ENCODE measurements at places on chromosomes 16 and 17.

- no peak for DNase-seq
Measured at GRCh38 chr17:40520991-40521453, 19.6 kb upstream of the TNS4 start.

GRCh38 chr17:49441578-49441977 is 26.9 kb upstream of the PHB1 start:
- no peak for DNase-seq

DNA sequence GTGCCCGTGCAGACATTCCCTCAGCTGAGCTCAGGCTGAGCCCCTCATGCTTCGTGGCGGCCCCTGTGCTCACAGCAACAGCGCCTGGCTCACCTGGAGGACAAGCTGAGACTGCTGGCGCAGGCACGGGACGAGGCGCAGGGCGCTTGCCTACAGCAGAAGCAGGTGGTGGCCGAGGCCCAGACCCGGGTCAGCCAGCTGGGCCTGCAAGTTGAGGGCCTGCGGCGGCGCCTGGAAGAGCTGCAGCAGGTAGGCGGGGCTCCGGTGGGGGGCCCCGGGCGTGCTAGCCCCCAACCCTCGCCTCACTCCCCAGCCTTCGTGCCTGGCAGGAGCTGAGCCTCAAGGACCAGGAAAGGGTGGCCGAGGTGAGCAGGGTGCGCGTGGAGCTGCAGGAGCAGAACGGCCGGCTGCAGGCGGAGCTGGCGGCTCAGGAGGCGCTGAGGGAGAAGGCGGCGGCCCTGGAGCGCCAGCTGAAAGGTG is 1.4 kb upstream of the RAC3 start:
- no peak for DNase-seq

DNA sequence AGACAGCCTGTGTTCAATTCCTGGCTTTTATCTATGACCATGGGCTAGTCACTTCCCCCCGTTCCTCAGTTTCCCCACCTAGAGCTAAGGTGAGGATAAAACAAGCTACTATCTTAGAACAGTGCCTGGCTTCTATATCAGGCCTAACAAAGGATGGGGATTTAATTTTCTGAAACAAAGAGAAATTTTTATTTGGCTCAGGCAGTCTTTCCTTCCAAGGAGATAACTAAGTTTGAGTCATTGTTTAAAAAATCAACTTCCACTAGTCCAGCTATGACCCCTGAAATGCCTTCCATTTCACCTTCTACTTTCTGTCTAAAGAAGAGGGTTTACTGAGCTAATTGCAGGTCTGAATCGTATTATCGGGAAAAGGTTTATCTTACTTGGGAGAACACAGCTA is 99.0 kb downstream of the CMIP start:
- DNase-seq = no peak

DNA sequence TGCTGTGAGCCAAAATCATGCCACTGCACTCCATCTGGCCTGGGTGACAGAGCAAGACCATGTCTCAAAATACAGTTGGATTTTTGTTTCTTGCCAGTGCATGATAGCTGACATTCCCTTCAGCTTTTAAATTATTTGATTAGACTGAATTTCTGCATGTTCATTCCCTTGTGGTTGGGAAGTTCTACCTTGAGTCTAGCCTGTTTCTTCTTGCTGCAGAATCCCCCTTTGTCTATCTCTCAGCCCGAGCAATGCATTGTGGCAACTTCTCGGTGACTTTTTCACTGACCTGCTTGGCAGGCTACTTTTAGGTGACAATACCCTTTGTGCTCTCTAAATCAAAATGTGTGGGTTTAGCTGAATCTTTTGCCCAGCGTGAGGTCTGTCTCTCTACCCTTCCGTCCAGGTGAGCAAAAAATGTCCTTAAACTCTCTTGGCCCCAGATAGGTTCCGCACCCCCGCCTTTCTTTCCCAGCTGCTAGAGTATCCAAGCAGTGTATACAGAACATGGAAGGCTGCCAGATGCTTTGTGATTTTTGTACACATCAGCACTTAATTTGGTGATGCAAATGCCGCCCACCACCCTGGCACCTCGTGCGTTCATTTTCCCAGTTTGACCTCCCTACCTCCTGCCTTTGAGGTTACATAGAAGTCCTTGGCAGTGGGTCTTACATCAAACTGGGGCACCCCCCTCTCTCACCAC is 130.2 kb downstream of the ABCC6 start:
- DNase-seq = no peak

- no peak for DNase-seq
Measured at GRCh38 chr17:61475726-61476125, 23.5 kb downstream of the TBX4 start.

DNA sequence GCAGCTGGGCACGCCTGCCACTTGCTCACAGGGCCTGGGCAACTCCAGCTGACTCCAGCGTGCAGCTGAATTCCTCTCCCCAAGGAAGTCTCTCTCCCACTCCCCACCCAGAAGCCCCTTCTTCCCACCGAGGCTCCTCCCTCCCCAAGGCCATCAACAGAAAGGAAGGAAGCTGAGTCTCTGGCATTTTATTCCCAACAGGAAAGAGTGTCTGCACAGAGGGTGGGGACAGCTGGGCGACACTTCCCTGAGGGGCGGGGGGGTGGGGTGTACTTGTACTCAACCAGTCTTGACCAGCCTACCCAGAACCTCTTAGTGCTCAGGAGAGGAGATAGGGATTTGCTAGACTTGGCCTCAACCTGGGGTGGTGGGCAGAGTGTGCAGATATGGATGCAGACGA is at the start of gene EXOC3L1:
TSS of gene EXOC3L1 (minus strand) at position 96 of the 400 bp plus-strand sequence. CDS start 460 bp downstream, outside the sequence.
- no peak for DNase-seq

Data from NK-92 treated with Interleukin-12 subunit alpha and Interleukin-12 subunit beta, amount 100 ng/mL, for 24 hours (cell line).